Activated T-cell treated with anti-CD3 and anti-CD28 coated beads, Interleukin-2, amount 50 U/mL, for 4 hours (primary cell): ENCODE measurements at places on chromosomes 12 and 14. TPM values are rescaled to one million over a fixed set of nuclear protein-coding genes. Genes with fewer than 3 reads are reported as not detected.

The WDR20 gene
- total RNA-seq, result 29.9 TPM

The ALX1 gene
- total RNA-seq, result not detected

The TIMM9 gene
- total RNA-seq, result 81.8 TPM

The RNU6-7 gene
- total RNA-seq, result not detected

The PLCZ1 gene
- not detected for total RNA-seq

The SPTSSA gene
- total RNA-seq, result 6.2 TPM

The GPR65 gene
- 4.8 TPM for total RNA-seq

The SSPN gene
- total RNA-seq, result not detected

The TMPRSS12 gene
- not detected for total RNA-seq

The GSG1 gene
- not detected for total RNA-seq

The KCNC2 gene
- not detected for total RNA-seq

The SERPINA4 gene
- not detected for total RNA-seq

The SGPP1 gene
- total RNA-seq, result 13.5 TPM

The ARF6 gene
- total RNA-seq, result 134 TPM

The KIF5A gene
- 0.56 TPM for total RNA-seq

The CLEC1A gene
- total RNA-seq, result not detected

The TSPAN19 gene
- total RNA-seq, result not detected

The KCNA5 gene
- not detected for total RNA-seq

The ETFBKMT gene
- total RNA-seq, result 0.38 TPM

The SLC39A5 gene
- 0.79 TPM for total RNA-seq

The HCAR1 gene
- 0.24 TPM for total RNA-seq

The POLR3B gene
- total RNA-seq, result 18.2 TPM

The KIF26A gene
- 0.24 TPM for total RNA-seq

The PTPRO gene
- total RNA-seq, result 0.14 TPM

The POTEG gene
- total RNA-seq, result not detected

The NPC2 gene
- 11.1 TPM for total RNA-seq

The MYG1 gene
- 149 TPM for total RNA-seq

The DCP1B gene
- total RNA-seq, result 8.1 TPM

The RIN3 gene
- 24.3 TPM for total RNA-seq

The TAS2R19 gene
- 0.87 TPM for total RNA-seq

The CDK2 gene
- 74.1 TPM for total RNA-seq

The SOX5 gene
- total RNA-seq, result 0.34 TPM

The SLC24A4 gene
- total RNA-seq, result 0.03 TPM

The TDRD9 gene
- 1.1 TPM for total RNA-seq

The KRT85 gene
- total RNA-seq, result not detected

The CPNE8 gene
- 2.2 TPM for total RNA-seq

The ANKRD52 gene
- total RNA-seq, result 67.5 TPM

The SLC39A2 gene
- not detected for total RNA-seq

The TTC6 gene
- total RNA-seq, result not detected

The SMCO2 gene
- total RNA-seq, result not detected

The KCNJ8 gene
- total RNA-seq, result not detected

The GARIN6 gene
- not detected for total RNA-seq

The BHLHE41 gene
- not detected for total RNA-seq

The NEUROD4 gene
- total RNA-seq, result not detected

The PELI2 gene
- total RNA-seq, result 2.3 TPM

The CYP46A1 gene
- total RNA-seq, result 0.32 TPM

The IL31 gene
- total RNA-seq, result 3.1 TPM

The MSI1 gene
- total RNA-seq, result 0.41 TPM

The OTUB2 gene
- 0.54 TPM for total RNA-seq

The ABCC9 gene
- not detected for total RNA-seq

The RNU4-1 gene
- 980 TPM for total RNA-seq

The COQ5 gene
- total RNA-seq, result 29.9 TPM

The COL2A1 gene
- total RNA-seq, result not detected
